ENCODE measurements at places on chromosomes 2 and 18. TPM values are rescaled to one million over a fixed set of nuclear protein-coding genes. Genes with fewer than 3 reads are reported as not detected.

TRIM54 gene
- 1.1 TPM for total RNA-seq

MYL12A gene
- 333 TPM for total RNA-seq

SLC11A1 gene
- total RNA-seq, result 0.20 TPM

CCDC141 gene
- total RNA-seq, result not detected

ABHD1 gene
- 0.50 TPM for total RNA-seq

CPLX4 gene
- total RNA-seq, result not detected

MC2R gene
- not detected for total RNA-seq

ADAM23 gene
- 9.9 TPM for total RNA-seq

Data from A549 treated with dexamethasone at 1 μM for 4 hours (cell line).